ENCODE measurements at places on chromosomes 7 and 10. TPM values are rescaled to one million over a fixed set of nuclear protein-coding genes. Genes with fewer than 3 reads are reported as not detected.

The HIP1 gene
- polyA plus RNA-seq, result 5.9 TPM

DNA sequence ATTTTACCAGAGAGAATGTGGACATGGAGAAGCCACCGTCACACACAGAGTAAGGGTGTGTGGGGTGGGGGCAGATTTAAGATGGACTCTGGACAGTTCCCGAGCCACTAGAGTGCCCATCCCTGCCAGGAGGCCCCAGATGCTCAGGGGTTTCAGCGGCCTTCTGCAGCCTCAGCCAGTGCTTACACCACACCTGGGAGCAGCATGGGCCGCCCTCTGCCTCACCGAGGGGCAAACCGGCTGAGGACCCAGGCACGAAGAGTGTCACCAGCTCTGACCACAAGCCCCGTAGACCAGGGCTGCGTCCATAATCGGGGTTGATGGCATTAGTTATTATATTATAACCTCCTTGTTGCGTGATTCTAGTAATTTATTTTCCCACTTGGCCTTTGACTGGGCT is 6.7 kb upstream of the MNX1 start:
- DNase-seq, result no peak

GRCh38 chr7:55065511-55066229 is 46.9 kb downstream of the EGFR start:
- DNase-seq, result no peak

DNA sequence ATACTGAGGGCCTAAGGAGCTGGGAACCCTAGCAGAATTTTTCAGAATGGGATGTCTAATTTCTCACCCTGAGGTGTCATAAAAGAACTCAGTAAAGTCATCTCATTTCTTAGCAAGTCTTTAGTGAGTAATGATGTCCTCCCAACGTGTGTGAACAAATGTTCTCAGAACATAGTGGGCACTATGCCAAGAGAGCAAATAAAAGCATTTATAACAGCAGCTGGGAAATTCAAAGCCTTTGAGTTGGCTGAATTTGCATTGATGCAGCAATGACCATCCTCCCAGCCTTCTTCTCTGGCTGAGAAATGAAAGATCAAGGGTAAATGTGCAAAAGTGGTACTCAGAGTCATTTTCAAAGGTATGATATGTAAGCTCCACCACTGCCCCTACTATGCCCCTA is 109.4 kb downstream of the FAM107B start:
- DNase-seq, result peak; percentile 47

The DDC gene
- polyA plus RNA-seq, result 213 TPM

- DNase-seq, result no peak
These were observed 7.6 kb downstream of the SP8 start for GRCh38 chr7:20779041-20779440.

The FAM241B gene
- polyA plus RNA-seq, result 6.4 TPM

- DNase-seq, result no peak
These were observed 74.9 kb downstream of the KCNMA1 start for GRCh38 chr10:77562742-77563141.

- no peak for DNase-seq
These were observed 16.3 kb downstream of the REEP3 start for GRCh38 chr10:63537536-63537935.

Measured in large intestine (tissue), 12 donors.